ENCODE measurements at places on chromosomes 16 and 17.

- no peak for DNase-seq
Measured at GRCh38 chr16:54651440-54652195, 279.0 kb upstream of the IRX5 start.

DNA sequence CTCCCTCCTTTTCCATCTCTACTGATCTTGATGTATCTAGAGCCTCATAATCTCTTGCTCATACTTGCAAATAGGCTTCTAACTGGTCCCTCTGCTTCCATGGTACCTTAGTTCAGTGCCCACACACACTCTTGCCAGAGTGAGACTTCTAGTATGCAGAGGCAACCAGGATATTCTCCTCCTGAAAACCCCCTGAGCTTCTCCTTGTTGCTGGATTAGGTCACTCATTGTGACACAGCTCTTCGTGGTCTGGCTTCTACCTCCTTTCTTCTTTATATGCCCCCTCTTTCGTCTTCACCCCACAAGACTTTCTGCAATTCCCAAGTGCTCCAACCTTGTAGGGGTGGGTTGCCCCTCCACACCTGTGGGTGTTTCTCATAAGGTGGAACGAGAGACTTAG is 2.5 kb upstream of the FAM20A start:
- DNase-seq, result no peak

DNA sequence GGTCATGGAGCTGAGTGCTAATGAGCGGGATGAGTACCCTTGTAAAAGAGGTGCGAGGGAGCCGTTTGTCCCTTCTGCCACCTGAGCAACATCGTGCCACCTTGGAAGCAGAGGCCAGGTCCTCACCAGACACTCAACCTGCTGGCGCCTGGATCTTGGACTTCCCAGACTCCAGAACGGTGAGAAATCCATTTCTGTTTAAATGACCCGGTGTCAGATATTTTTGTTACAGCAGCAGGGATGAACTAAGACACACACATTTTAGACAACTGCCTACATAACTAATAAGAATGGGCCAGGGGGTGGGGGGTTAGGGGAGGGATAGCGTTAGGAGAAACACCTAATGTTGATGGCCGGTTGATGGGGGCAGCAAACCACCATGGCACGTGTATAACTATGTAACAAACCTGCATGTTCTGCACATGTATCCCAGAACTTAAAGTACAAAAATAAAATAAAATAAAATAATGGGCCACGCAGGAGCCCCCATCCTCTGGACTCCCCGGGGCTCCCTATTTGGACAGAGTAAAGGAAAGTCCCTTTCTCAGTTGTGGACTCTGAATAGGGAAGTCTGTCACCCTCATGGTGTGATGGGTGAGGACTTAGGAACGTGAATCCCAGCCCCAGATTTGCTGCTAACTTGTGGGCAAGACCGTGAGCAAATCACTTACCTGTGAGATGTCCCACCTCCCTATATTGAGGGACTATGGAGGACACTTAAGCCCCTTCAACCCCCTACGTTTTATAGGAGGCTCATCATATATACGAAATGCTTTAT is 60.6 kb upstream of the DNAH17 start:
- no peak for DNase-seq

DNA sequence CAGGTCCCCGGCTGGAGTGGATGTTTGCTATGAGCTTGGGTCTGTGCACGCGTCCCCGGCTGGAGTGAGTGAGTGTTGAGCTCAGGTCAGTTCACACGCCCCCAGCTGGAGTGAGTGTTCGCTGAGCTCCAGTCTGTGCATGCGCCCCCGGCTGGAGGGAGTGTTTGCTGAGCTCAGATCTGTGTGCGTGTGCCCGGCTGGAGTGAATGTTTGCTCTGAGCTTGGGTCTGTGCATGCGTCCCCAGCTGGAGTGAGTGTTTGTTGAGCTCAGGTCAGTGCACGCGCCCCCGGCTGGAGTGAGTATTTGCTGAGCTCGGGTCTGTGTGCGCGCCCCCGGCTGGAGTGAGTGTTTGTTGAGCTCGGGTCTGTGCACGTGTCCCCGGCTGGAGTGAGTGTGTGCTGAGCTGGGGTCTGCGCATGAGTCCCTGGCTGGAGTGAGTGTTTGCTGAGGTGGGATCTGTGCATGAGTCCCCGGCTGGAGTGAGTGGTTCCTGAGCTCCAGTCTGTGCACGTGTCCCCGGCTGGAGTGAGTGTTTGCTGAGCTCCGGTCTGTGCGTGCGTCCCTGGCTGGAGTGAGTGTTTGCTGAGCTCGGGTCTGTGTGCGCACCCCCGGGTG is 284.2 kb downstream of the SNX29 start:
- DNase-seq, result no peak

- no peak for DNase-seq
Measured at GRCh38 chr17:43316522-43317142, 82.2 kb upstream of the ARL4D start.

DNA sequence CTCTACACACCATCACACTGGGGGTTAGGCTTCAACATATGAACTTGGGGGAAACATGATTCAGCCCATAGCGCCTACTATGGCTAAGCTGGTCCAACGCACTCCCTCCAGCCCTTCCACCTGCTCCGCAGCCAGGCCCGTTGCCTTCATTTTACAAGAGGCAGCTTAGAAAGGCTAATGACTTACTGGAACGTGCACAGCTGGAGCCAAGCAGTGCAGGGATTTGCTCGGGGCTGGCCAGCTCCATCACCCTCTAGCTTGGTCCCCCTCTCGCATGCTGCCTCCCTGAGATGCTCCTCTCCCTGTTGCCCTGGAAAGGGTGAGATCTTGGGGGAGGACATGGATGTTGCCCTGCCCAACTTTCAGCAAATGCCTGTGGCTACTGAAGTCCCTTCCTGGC is 2.8 kb upstream of the CACNG1 start:
- DNase-seq, result no peak

GRCh38 chr17:59165933-59166342 is 10.4 kb downstream of the PRR11 start:
- DNase-seq, result peak; percentile 9

- no peak for DNase-seq
Measured at GRCh38 chr17:29190592-29191207, 10.5 kb upstream of the MYO18A start.

DNA sequence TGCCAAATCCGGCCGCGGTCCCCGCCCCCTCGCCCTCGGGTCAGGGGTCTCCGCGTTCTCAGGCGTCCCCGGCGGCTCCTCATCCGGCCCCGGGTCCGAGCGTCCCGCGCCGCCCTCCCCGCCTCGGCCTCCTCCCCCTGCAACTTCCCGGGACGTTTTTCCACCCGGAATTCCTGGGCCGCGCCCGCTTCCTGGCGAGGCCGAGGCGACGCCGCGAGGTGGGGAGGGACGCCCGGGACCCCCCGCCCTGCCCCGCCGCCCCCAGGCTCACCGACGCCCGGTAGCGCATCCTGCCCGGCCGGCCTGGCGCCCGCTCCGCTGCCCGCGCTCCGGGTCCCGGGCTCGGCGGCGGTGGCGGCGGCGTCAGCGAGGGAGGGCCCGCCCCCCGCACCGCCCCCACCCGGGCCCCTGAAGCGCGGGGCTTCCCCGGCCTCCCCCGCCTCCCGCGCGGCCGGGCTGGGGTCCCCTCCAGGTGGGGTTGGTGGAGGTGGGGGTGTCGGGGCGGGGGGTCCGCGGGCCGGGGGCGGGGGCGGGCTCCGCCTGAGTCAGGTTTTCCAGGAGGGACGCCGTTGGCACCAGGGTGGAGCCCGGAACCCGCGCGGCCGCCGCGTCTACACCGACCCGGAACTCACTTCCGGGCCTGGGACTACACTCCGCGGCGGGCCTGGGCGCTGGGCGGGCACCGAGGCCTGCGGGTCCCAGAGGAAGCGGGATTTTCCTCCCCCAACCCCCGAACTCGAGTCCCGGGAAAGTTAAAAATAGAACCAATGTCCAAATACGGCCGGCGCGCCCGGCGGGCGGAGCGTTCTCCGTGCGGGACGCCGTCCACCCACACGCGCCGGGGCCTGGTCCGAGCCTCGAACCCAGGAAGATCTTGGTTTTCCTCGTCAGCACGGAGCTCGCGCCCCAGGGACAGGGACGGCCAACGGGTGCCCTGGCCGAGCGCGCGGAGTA is 6.8 kb downstream of the MYO1C start:
- DNase-seq, result peak; percentile 32

DNA sequence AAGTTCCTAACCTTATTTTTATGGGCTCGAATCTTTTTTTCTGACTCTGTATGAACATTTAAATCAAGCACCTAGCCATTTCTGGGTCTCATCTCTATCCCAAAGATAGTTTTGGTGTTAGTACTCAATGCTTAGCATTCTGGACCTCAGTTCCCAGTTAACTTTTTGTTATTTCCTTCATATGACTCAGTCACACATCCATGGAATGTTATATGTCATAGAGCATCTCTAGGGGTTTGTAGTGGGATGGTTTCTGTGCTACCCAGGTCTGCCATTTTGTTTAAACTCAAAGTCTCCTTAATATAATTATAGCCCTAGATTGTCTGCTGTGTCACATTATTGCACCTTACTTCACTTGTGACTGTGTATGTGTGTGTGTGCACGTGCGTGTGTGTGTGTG is 90.1 kb downstream of the EFCAB13 start:
- DNase-seq, result no peak

DNA sequence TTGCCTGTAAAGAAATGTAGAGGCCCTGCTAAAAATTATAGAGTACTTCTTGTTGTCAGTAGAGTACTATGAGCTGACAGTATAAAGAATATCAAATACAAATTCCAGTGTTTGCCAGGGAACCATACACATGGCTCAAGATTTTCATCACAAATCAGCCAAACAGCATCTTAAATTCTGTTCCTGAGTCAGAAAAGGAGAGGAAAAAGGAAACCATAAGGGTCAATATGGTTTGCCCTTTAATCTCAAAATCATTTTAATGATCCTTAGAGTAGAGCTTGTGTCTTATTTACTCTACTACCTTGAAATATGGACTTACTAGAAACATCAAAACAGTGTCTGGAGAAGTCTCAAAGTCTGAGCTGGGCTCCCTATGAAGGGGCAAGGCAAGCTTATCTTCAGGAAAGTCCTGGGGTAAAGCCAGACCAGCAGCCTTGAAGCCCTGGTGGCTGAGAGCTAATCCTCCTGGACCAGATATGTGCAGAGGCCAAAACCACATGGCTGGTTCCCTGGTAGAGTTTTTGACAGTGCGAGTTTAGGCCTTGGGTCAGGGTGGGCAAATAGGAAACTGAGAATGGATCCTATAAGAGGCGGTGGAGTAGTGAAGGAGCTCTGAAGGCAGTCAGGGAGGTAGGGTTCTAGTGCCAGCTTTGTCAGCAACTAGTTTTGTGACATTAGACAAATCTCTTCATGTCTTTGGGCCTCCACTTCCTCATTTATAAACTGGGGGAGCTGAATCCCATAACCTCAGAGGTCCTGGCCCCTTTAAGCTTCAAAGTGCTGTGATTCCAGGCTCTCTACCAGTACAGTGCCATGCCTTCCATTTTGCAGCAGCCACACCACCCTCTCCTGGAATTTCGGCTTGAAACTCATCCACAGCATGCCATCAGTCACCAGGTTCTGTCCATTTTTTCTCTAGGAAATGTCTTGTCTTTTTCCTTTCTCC is 38.9 kb downstream of the MRTFB start:
- no peak for DNase-seq

DNA sequence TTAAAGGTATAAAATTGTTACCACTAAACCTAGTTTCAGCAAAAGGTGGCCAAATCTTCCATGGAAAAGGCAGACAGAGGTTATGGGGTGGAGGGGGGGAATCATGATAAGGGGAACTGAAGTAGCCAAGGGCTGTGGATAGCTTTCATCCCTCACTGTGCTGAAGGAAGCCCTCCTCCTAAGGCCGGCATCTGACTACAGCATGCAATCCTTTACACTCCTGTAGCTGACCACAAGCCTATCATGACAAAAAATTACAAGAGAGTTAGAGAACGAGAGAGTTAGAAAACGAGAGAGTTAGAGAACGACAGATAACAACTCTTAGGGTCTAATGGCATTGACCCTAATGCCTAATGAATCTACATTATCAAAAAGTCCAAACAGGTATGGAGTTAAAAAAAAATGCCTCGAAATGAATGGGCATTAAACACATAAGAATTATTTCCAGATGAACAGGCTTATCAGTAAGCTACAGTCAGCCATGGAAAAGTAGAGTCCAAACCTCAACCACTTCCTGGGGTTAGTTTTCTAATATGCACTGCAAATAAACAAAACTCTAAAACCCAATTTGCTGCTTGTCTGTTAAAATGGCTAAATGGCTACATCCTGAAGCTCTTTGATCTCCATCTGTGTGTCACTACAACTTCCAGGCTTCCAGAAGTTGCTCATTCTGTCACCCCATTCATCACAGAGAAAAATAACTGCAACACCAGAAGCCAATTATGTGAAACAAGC is 29.7 kb downstream of the DUSP14 start:
- no peak for DNase-seq

- no peak for DNase-seq
Measured at GRCh38 chr17:5545051-5545987, 39.0 kb downstream of the NLRP1 start.

DNA sequence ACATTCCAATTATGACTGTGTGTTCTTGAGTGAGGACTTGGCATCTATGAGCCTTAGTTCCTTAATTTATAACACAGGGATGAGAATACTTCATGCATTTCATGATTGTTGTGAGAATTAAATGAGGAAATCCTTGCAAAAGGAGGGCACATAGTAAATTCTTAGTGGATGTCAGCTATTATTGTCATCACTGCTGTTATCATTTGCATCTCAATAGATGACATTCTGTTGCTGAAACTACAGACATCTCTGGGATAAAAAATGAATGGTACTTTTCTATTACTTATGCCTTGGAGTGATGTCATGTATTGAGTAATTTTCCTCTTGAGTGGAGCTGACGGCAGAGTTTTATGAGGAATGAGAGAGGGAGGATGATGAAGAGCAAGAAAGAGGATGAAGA is 184.4 kb upstream of the CDH11 start:
- DNase-seq, result no peak

- no peak for DNase-seq
Measured at GRCh38 chr17:29623283-29623647, 553 bp upstream of the CORO6 start.

GRCh38 chr17:57892820-57893595 is 43.2 kb upstream of the MRPS23 start:
- no peak for DNase-seq

GRCh38 chr16:48101069-48101674 is 54.6 kb downstream of the ABCC12 start:
- no peak for DNase-seq

DNA sequence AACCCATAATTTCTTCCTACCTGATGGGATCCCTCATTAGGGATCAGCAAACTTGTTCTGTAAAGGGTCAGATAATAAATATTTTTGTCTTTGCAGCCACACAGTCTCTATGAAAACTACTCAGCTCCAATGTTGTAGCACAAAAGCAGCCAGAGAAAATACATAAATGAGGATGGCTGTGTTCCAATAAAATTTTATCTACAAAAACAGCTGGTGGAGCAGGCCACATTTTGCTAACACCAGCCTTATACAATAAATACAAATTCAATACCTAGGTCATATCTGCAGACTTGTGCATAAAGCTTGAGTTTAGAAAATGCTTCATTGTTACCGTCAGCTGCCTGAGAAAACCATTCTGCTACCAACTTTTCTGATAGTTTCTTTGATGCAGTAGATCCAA is 38.4 kb upstream of the INTS2 start:
- no peak for DNase-seq

GRCh38 chr17:83041305-83041704 is 38.1 kb upstream of the METRNL start:
- no peak for DNase-seq

- no peak for DNase-seq
Measured at GRCh38 chr17:30422171-30422570, 43.4 kb downstream of the CPD start.

- no peak for DNase-seq
Measured at GRCh38 chr17:61794792-61795191, 68.5 kb downstream of the BRIP1 start.

GRCh38 chr17:49793309-49793708 is 4.8 kb downstream of the KAT7 start:
- no peak for DNase-seq

All from activated gamma-delta T cell treated with anti-CD3 and anti-CD28 coated beads, Interleukin-2, amount 50 U/mL, for 16 hours (primary cell).